ENCODE measurements at places on chromosomes 16 and 17. TPM values are rescaled to one million over a fixed set of nuclear protein-coding genes. Genes with fewer than 3 reads are reported as not detected.

GRCh38 chr16:57409870-57410587 is 5.5 kb downstream of the CCL17 start:
- DNase-seq = no peak

DNA sequence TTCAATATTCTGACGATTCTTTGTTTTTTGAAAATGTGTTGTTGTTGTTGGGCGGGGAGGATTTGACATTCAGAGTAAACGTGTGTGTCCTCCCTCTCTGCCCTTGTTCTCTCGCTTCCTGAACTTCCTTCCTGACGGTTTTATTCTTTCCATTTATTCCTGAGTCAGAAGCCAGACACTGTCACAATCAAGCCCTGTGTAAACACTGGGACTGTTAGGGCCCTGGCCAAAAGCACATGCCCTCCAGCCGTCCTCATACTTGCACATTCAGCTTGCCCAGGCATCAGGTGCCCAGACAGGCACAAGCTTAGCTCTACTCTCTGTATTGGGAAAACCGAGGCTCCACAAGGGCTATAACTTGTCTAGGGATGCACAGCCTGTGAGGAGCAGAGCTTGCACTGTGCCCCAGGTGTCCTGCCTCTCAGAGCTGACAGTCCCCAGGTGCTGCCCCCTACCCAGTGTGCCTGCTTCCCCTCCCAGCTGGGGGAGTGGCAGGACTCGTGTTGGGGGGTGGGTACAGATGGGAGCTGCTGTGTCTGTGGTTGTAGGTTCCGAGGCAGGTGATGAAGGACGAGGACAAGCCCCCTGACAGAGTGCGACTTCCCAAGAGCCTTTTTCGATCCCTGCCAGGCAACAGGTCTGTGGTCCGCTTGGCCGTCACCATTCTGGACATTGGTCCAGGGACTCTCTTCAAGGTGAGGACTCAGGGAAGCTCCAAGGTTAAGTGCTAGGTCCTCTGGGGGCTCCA is 9.7 kb downstream of the ADGRG3 start:
- no peak for DNase-seq

DNA sequence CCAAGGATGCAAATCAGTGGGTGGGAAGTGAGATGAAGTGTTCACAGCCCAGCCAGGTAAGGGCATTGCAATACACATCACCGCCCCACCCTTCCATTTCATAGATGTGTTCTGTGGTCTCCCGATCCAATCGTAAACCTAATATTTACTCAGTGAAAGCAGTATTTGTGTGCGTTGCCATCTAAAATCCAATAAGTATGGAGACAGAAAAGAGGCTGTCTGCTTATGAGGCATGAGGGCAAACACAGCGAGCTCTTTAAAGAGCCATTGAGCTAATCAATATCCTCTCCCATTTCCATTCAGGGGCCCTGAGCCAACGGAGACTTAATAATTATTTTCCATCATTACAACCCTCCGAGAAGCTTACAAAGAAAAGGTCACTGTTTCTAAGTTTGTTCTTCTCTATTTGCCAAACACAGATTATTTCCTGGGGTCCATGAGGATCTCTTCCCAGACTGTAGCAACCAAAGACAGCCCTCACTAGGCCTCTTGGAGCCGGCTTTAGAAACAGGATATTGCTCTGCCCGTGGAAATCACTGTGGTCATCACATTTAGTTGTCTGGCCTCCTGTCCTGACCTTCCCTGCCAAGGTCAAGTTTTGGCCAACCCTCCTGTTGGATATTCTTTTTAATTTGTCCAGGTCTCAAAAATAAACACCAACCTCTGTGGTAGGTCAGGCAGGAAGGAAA is 120.1 kb downstream of the SLC39A11 start:
- DNase-seq = no peak

Gene PRR29
- 0.24 TPM for total RNA-seq

Gene CD300C
- total RNA-seq = 1.6 TPM

- DNase-seq = no peak
These were observed 20.2 kb downstream of the KNOP1 start for GRCh38 chr16:19697756-19698318.

DNA sequence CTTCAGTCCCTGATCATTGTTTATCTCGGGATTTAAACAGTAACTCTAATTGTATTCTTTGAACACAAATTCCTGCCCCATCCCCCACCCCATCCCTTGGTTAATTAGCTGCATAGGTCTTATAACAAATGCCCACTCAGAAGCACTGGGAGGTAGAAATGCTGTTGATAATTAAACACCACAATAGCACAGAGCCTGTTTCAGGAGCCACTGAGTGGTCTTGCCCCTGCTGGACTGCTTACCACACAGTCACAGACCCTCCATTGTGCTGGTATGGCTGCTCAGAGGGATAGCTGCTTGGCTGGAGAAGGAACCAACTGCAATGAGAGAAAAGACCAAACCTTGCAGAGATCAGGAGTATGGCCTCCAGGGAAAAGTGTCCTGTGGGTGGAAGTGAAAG is 214.1 kb downstream of the ANKFN1 start:
- DNase-seq = no peak

GRCh38 chr17:51056813-51057510 is 63.7 kb downstream of the SPAG9 start:
- no peak for DNase-seq

GRCh38 chr16:58656899-58657298 is 27.3 kb upstream of the CNOT1 start:
- DNase-seq = no peak

DNA sequence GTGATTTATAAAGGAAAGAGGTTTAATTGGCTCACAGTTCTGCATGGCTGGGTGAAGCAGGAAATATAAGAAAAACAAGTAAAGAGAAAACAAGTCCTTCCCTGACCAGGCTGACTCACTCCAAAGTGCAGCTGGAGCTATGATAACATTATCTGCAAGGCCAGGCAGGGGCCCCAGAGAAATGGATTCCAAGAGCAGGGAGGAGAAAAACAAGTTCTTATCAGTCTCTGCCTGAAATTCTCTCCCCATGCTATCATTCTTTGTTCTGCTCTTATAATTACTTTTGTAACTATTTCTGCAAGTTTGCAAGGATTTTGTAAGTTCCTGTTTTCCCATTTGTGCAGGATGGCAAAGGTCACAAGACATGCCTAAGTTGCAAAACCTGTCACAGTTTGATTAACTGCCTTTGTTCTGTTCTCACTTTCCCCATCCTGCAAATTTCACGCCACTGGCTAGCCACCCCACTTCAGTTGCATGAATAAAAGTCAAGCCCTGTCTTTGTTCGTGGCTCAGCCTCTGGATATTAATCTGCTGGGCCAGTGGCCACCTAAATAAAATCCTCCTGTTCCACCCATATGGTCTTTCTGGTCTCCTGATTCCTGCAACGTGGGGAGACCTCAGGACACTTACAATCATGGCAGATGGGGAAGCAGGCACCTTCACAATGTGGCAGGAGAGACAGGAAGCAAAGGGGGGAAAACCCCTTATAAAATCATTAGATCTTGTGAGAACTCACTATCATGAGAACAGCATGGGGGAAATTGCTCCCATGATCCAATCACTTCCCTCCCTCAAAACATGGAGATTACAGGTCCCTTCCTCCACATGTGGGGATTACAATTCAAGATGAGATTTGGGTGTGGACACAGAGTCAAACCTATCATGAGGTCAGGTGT is 13.1 kb downstream of the ABCA9 start:
- DNase-seq = peak; percentile 73

GRCh38 chr16:24723663-24724062 is 5.8 kb upstream of the TNRC6A start:
- no peak for DNase-seq

GRCh38 chr17:44065668-44066203 is 735 bp downstream of the LSM12 start:
- no peak for DNase-seq

Gene XAF1
- total RNA-seq = 21.7 TPM

- no peak for DNase-seq
These were observed 7.2 kb upstream of the KIFC3 start for GRCh38 chr16:57809276-57810196.

GRCh38 chr16:89407925-89408300 is 82.4 kb downstream of the ANKRD11 start:
- DNase-seq = no peak

DNA sequence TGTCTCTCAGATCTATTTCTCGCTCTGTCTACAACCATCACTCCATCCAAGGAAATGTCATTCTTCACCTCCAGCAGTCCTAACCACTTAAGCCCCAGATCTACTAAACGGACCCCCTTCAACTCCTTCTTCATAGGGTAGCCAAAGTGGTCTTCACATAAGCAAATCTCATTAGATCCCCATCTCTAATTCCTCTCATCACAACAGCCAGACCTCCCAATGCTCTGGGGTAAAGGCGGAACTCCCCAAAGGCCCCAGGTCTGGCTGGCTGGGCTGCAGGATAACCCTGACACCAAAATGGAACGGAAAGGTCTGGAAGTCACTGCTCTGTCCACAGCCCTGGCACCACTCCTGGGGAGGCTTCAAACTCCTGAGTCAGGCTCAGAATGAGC is 11.1 kb downstream of the ST3GAL2 start:
- no peak for DNase-seq

Gene MFSD6L
- total RNA-seq = not detected

GRCh38 chr17:74362810-74363498 is 1.3 kb upstream of the BTBD17 start:
- DNase-seq = no peak

Gene SPPL2C
- not detected for total RNA-seq

DNA sequence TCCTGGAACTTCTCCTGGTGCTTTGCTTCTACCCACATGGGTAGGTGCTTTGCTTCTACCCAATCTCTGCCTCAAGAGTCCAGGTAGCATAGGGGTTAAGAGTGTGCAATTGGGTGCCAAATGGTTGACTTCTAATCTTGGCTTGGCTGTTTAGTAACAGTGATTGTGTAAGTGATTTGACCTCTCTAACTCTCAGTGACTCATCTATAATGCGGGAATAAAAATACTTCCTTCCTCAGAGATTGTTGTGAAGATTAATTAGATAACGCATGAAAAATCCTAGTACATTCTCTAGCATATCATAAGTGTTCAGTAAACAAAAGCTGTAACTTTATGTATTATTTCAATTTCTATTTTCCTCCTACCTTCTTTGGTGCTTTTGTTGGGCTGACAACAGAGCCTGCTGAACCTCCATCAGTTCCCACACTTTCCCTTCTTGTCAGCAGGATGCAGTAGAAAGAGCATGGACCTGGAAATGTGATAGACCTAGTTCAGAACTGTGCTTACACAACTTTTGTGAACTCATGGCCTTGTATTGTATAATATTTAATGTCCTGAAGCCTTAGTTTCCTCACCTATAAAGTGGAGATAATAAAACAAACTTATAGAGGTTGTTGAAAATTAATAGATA is 72.9 kb upstream of the SMIM36 start:
- no peak for DNase-seq

All from left cardiac atrium (tissue), 4 donors.